M059J (cell line): ENCODE measurements at places on chromosomes 2 and 18. TPM values are rescaled to one million over a fixed set of nuclear protein-coding genes. Genes with fewer than 3 reads are reported as not detected.

- peak; percentile 7 for DNase-seq
These were observed 323.9 kb upstream of the NRP2 start for GRCh38 chr2:205358351-205358815.

UGT1A7 gene
- not detected in 2 replicates for total RNA-seq

PLGLB1 gene
- total RNA-seq: 0.49 TPM in 1 of 2 replicates, not detected in the other

GRCh38 chr2:241799522-241800197 lies 9.3 kb upstream of the NEU4 start:
- no peak for DNase-seq

UGT1A5 gene
- total RNA-seq: not detected in 2 replicates

DNA sequence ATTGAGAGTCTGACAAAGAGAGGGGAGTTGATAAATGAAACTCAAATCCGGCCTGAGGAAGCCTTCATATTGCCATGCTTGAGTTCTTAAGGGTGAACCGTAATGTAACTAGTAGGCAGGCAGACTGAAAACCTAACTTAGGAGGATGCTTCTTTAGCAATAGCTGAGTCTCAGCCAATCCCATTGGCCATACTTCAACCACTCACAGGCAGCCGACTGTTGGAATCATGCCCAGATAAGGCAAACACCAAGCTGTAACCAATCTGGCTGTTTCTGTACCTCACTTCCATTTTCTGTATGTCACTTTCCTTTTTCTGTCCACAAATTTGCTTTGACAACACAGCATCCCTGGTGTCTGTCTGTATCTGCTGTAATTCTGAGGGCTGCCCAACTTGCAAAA lies 39.5 kb downstream of the TPRKB start:
- DNase-seq: no peak

TMEM37 gene
- total RNA-seq: not detected in 2 replicates

SRD5A2 gene
- total RNA-seq: not detected in 2 replicates

DNA sequence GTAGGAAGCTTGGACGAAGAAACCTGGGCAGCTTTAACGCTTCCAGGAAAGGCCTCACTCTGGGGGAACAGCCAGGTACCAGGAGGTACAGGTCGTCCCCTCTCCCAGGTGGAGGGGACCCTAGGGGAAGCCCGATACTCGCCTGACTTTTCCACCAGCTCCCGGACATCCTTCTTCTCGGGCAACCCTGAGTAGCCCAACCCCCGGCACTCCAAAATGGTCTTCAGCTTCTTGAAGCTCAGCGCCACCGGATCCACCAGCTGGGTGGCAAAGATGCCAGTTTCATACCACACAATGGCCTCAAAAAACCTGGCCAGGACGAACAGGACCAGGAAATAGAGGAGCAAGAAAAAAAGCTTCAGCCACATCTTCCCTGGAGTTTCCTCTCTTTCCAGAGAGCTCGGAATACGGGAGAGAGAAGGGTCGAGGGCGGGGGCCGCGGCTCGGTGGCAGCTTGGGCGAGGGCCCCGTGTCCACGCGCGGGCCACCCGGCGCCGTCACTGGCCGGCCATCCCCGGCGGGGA lies 1.1 kb downstream of the RNF103 start:
- peak; percentile 49 for DNase-seq

C2orf80 gene
- total RNA-seq: not detected in 2 replicates

- DNase-seq: peak; percentile 37
These were observed 62.1 kb upstream of the NOSTRIN start for GRCh38 chr2:168740360-168740759.

IL36RN gene
- 0.02 TPM in 1 of 2 replicates, not detected in the other for total RNA-seq

DNA sequence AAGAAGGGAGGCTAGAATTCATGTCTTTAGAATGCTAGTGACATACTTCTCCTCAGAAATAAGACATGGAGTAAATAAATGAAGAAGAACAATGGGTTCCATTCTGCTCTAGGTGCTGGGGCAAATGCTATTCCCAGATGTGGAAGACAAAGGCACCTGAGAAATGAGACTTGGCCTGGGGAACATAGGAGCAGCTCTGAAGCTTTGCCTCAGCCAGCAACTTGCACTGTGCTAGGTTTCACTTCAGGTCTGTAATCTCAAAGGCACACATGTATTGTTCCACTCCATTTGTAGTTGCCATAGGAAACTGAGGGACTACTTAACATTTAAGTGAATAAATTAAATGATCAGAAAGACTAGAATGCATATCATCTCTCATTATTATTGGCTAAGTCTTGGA lies 538.9 kb upstream of the REG3G start:
- peak; percentile 7 for DNase-seq

ZNF519 gene
- 6.2 and 7.4 TPM in 2 replicates for total RNA-seq

SGPP2 gene
- 0.05 TPM in 1 of 2 replicates, not detected in the other for total RNA-seq

DNA sequence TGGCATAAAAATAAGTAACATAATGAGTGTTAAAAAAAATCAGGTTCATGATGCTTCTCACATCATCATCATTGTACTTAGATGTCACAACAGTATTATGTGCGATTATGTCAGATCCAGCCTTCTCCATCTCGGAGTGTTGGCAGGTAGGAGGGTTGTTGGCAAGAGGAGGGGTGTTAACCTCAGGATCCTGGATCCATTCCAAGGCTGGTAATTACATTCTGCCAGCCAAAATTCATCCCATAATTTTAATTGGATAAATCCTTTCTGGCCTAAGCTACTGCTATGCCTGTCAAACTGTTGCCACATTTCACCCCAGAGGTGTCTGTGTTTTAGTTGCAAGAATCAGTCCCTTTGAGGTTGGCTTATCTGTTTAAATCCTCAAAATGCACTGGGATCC lies 891 bp upstream of the FTCDNL1 start:
- no peak for DNase-seq

- peak; percentile 43 for DNase-seq
These were observed 85.9 kb downstream of the DCDC2C start for GRCh38 chr2:3789256-3789655.

- DNase-seq: no peak
These were observed 19.1 kb upstream of the SH3BP4 start for GRCh38 chr2:234932591-234933168.

- DNase-seq: no peak
These were observed 83.7 kb downstream of the KCNF1 start for GRCh38 chr2:10995366-10995970.

DNA sequence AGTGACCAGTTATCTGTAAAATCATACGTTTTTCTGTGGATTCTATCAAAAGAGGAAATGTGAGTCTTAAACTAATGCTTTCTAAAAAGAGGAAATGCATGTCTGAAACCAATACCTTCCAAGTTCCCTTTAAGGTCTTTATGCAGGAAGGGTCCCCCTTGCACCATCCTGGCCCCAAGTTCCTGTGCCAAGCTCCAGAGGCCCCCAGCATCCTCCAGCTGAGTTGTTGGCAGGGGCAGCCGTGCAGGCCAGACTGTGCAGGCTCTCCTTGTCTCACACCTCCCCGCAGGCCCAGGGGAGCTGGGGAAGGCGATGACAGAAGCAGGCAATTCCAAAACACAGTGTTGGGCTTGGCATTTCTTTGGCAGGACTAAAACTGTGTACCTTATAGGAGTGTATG lies 39.2 kb downstream of the DPYSL5 start:
- DNase-seq: no peak

- no peak for DNase-seq
These were observed 115.0 kb upstream of the CDCA7 start for GRCh38 chr2:173239644-173240043.

CCDC142 gene
- 7.8 TPM in 2 replicates for total RNA-seq

- DNase-seq: no peak
These were observed 908 bp downstream of the STAT1 start for GRCh38 chr2:191012845-191013681.

GRCh38 chr18:57579934-57580333 lies 6.6 kb downstream of the FECH start:
- no peak for DNase-seq

CFC1 gene
- not detected in 2 replicates for total RNA-seq

OTOF gene
- total RNA-seq: 0.05 TPM in 1 of 2 replicates, not detected in the other

- peak; percentile 74 for DNase-seq
These were observed 259.4 kb downstream of the ANAPC1 start for GRCh38 chr2:111624411-111625156.

GRCh38 chr2:110866045-110866444 lies 133.7 kb downstream of the ACOXL start:
- peak; percentile 8 for DNase-seq

- DNase-seq: peak; percentile 61
These were observed 17.3 kb upstream of the CYS1 start for GRCh38 chr2:10097352-10098148.
